Suppressor macrophage (primary cell): ENCODE measurements at places on chromosomes 16 and 17.

- no peak for DNase-seq
These were observed 51.1 kb upstream of the VPS4A start for GRCh38 chr16:69260019-69260418.

DNA sequence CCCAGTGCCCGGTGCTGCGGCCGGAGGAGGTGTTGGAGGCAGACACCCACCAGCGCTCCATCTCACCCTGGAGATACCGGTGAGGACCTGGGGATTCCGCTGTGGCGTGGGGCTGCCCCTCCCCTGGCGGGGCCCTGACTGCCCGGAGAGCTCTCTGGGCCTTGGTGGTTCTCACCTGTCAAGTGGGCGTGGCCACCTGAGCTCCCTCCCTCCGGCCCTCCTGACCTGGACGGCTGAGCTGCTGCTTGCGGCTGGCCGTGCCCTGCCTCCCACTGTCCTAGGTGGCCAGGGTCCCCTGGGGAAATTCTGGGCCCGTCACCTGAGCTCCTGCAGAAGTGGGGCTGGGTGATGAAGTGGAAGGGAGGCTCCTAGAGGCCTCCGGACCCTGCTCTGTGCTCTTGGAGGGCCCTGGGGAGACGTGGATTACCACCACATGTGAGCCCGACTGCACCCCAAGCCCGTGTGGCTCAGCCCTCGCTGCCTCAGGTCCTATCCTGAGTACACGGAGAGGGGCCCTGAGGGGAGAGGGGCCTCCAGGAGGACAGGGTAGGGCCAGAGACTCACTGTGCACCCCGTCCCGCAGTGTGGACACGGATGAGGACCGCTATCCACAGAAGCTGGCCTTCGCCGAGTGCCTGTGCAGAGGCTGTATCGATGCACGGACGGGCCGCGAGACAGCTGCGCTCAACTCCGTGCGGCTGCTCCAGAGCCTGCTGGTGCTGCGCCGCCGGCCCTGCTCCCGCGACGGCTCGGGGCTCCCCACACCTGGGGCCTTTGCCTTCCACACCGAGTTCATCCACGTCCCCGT is 1.1 kb downstream of the IL17C start:
- no peak for DNase-seq

GRCh38 chr17:29718446-29719039 is 95.8 kb upstream of the CORO6 start:
- no peak for DNase-seq

GRCh38 chr16:62700426-62701294 is 664.4 kb upstream of the CDH8 start:
- no peak for DNase-seq

GRCh38 chr17:64773836-64774761 is 112.0 kb upstream of the SMURF2 start:
- no peak for DNase-seq

DNA sequence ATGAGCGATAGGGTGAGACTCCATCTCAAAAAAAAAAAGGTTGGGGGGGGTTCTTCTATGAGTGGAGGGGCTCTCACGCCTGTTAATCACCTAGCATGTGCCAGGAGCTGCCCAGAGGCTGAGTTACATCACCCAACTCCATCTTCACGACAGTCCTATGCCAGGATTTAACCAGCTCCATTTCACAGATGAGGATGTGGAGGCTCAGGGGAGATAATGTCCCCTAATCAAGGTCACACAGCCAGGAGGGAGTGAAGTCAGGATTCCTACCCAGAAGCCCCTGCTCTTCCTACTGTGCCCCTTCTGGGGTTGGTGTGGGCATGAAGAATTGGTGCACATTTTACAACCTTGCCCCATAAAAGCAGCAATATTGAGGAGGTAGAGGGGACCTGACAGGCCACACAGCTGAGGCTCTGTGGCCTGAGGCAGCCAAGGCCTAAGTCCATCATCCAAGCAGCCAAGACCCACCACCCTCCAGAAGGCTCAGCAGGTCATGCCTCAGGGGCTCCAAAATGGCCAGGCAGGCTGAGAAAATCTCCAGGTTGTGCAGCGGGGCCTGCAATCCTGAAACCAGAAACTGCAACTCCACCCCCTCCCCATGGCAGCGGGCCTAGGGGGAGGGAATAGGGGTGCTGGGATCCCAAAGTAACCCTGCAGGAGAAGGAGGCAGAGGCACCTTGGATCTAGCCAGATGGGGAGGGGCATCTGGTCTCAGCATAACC is 6.9 kb downstream of the PPY start:
- DNase-seq, result no peak

DNA sequence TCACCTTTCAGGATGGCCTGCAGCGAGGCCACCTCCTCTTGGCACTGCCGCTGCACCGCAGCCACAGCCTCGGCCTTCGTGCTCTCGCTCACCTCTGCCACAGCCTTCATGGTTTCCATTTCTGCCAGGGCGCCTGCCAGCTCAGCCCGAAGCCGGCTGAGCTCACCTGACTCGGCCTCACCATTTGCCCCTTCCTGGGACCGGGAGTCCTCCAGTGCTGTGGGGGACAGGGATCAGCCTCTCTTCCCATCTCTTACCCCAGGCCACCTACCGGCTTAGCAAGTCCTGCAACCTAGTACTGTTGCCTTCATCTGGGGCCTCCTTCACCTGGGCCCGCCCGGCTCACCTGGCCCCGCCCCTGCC is 658 bp downstream of the RABEP2 start:
- DNase-seq, result no peak

DNA sequence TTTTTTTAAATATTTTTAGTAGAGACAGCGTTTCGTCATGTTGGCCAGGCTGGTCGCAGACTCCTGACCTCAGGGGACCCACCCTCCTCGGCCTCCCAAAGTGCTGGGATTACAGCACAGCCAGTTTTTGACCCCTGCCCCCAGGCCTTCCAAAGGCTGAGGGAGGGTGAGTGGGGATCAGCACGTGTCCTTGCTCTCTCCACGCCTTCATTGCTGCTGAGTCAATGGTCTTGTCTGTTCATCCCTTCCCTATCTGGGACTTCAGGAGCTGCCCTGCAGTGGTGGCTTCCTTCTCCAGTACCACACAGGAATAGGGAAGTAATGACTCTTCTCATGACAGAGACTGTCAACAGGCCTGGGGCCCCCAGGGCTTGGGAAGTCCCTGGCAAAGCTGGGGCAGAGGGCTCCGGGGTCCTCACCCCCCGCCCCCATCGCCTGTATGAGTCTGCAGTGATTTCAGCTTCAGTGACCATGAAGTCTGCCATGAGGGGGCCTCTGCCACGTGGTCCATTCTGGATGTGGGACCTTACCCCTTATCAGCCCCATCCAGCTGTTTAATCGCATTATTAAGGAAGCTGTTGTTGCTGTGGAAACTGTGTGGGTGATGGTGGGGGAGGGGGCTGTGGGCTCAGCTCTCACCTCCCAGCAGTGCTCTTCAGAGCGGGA is 6.1 kb downstream of the ABCC3 start:
- peak; percentile 87 for DNase-seq

- no peak for DNase-seq
These were observed 24.4 kb downstream of the NAA60 start for GRCh38 chr16:3467921-3468320.

DNA sequence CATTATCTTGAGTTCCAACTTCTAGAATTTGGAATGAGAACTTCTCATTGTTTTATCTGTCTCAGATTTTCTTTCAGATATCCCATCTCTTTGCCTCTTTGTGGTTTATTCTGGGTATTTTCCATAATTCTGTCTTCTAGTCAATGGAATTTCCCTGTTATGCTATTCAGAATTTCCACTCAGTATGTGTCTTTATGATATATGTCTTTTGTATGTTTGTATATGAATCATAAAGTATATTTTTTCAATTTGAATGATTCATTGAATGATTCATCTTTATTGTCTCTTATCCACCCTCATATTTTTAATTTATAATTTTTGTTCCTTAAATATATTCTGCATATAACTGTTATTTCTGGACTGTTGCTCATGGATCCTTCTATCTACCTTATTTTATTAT is 729.7 kb upstream of the GOT2 start:
- no peak for DNase-seq

DNA sequence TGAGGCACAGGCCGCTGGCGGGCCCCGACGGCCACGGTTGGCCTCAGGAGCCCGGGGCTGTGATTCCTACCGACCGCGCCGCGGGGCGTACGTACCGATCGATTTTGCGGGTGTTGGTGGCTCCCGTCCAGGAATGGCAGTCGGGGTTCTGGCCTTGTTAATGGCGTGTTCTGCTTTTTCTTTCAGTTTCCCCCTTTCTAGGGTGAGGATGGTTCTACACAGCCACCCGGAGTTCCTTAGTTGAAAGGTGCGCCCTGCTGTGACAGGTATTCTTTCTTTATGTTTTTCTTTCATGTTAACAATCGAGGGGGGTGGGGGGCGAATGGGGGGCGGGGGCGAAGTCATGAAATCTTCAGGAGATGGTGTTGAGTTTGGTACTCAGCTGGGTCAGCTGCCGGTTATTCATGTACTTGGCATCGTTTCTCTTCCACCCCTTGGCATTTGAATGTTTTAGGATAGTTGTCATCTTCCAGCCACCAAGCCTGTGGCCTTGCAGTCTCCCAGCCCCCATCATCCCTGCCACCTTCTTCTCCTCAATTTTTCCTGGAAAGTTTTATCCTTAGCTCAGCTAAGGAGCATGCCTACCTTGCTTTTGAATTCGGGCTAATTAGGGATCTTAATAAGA is 802 bp downstream of the CYLD start:
- peak; percentile 43 for DNase-seq

- DNase-seq, result no peak
These were observed 10.9 kb upstream of the COL1A1 start for GRCh38 chr17:50212121-50212843.

DNA sequence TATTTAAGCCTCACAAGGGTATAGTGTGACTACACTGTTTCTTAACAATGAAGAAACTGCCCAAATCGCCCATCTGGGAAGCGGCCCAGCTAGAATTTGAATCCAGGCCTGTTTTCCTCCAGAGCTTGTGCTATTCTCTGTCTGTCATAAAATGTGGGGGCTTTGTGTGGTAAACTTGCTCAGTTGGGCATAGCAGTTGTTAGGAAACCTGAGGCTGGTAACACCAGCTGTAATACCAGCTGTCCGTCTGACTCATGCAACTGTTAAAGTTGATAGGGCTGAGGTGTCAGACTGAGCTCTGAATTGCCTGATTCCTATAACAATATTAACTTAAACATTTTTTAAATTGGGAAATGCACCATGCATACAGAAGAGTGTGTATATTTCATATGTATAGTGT is 9.3 kb downstream of the NOD2 start:
- DNase-seq, result no peak

DNA sequence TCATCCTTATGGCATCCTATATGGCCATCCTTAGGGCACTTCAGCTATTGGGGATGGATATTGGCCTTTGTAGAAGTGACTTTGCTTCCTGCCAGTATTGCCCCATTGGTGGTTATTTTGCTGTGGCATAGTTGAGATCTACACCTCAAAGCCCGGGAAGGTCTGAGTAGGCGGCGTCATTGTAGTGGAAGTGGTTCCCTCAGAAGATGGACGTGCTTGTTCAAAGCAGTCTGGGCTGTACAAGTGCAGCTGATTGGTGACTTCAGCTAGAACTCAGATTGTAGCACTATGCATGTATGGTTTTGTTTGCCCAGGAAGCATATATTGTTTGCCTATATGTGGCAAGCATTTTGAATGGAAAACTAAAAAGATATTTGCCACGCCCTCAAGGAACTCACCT is 83.2 kb downstream of the TMC6 start:
- DNase-seq, result no peak

DNA sequence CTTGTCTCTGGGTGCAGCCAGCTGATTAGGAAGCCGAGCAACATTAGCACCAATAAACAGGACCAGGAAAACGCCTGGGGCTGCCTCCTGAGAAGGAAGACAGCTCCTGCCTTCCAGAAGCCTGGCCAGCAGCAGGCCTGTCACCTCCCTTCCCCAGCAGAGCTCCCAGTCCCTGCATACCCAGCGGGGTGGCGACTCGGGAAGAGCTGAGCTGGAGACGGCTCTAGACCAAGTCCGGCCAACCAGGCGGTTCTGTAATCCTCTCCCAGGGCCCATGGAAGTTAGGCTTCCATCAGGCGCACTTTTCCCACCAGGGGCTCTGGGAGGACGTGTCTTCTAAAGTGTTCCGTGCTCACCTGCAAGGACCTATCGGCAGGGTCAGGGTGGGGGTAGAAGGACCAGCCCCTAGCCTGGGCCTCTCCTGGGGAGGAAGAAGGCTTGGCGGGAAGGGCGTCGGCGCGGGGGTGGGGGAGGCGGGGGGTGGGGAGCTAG is 12.0 kb upstream of the CLUH start:
- no peak for DNase-seq

DNA sequence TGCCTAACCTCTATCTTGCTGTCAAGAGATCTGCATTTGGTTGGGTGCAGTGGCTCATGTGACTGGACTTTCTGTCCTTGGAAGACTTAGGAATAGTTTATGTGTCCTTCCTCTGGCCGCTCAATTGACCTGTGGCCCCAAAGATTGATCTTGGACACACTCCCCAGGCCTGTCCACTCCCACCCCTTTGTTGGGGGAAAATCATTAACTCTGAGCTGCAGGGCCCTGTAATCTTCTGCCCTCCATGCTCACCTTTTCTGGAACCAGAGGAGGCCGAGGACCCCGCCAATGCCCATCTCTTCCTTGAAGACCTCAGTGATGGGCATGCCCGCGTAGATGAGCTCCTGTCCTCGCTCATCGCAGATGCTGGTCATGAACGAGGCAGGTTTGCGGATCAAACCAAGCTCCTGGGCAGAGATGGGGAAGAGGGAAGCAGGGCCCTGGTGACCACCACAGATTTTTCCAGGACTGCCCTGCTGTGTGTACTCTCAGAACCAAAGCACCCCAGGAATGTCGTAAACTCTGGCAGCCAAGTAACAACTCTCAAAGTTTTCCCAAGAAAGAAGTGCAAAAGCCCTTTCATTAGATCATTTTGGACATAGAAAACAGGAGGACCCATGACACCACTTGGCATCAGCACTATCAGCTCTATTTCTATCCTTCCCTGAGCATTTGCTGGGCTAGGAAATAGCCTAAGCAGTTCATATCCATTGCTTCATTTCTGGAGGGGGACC is 8.5 kb upstream of the KLHL11 start:
- DNase-seq, result no peak

DNA sequence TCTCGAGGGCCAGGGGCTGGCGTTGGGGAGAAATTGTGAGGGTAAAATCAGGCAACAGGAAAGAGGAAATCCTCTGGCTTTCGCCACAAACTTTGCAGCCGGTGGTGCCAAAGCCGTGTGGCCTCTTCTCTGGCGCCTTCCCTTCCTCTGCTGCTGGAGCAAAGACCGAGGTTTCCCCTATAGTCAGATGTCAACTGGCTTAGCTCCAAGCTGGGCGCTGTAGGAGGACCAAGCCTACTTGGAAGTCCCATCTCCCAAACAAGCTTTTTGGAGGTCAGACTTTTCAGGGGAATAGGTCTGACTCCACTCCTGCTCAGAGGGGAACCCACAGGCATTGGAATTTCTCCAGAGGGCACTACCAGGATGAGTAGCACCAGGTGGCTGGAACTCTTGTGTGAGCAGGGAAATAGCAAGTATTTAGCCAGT is 5.0 kb downstream of the IGFBP4 start:
- peak; percentile 52 for DNase-seq
